ENCODE measurements at places on chromosomes 6 and 20.

DNA sequence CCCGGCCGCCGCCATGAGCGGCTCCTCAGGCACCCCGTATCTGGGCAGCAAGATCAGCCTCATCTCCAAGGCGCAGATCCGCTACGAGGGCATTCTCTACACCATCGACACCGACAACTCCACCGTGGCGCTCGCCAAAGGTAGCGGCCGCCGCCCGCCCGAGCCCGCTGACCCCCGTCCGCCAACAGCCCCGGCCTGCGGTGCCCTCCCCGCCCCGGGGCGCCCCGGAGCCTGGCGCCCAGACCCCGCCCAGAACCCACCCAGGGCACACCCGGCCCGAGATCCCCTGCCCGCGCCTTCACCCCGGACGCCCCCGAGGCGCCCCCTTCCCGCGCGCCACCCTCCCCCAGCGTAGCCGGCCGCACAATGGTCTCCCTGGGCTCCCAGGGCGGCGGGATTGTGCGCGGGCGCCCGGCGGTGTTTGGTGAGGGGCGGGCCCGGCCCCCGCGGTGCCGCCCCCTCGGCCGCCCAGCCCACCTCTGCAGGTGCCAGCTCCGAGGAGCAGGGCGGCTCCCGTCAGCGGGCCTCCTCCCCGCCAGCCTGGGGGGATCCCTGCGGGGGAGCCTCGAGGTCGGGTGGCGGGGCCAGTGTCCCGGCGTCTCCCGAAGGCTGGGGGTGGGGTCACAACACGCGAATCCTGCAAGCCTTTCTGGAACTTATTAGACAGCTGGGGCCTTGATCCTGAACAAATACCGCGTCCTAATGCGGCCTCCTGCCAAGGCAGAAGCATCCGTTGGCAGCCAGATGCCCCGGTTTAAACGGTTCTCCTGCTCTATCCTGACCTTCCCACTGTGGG lies 577 bp downstream of the LSM14B start:
- peak; percentile 23 for DNase-seq

DNA sequence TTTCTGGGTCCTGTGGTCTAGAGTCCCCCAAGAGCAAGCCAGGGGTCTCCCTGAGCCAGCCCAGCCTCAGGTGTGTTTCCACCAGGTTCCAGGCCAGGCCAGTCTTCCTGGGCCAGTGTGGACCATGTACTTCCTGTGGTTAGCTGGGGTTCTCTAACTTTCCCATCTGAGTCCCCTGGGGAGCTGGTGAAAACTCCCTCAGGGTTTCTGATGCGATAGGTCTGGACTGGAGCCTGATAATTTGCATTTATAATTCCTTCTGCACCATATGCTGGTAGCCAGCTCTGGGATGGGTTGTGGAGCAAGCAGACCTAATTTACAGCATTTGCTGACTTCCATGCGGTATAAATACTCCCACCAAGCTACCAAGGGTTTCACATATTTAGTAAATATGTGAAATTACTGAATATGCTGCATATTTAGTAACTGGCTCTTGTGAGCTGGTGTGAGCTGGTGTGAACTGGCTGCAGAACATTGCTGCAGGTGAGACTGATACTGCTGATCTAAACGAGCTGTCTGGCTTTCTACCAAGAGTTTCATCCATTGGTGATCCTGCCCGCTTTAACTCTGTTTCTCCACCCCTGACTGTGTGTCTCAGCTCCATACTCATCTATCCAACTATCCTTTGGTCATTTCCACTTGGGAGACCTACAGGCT lies 62.6 kb downstream of the RIN2 start:
- DNase-seq, result no peak

DNA sequence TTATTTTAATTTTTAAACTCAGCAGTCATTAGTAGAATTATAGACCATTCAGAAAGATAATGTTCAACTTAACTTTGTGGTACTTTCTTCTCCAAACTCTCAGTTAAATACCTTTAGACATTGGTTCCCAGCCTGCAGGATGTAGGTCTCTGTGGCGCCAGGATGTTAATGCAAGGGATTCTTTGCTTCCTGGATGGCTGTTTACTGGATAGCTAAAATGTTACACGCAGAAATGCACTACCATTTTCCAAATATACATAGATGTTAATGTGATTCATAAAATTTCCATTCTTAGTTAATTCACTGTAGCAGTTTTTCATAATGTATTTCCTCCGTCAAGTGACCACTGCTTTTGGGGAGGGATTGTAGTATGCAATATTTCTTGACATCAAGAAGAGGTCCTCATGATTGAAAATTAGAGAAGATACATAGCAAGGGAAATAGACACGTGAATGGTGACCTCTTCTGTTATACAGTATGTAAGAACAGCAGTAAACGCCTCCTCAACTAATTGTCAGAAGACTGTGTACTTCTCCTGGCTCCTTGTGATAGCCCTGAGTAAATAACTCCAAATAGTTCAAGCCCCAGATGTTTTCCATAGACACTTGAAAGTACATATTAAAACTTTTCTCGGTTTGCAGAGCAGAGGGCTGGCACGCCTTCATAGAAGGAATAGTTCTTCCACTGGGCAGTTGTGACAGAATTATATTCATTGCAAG lies 128.8 kb downstream of the LCA5 start:
- no peak for DNase-seq

- DNase-seq, result no peak
Observed at GRCh38 chr20:36097337-36098151, 57.0 kb upstream of the EPB41L1 start.

- no peak for DNase-seq
Observed at GRCh38 chr6:166825553-166826145, 130.7 kb downstream of the RNASET2 start.

DNA sequence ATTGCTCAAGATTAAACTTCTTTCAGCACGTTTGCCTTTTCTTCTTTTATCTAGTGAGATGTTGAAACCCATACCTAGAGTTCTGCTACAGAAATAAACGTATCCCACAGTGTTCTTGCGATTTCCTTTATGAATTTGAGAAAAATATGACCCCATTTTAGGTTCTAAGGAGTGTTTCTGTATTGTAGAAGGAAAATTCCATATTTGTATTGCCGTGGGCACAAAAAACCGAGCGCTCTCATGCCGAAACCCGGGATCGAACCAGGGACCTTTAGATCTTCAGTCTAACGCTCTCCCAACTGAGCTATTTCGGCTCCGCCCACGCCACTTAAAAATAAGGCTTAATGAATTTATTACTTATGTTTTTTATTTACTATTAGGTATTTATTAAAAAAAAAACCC lies 23.7 kb downstream of the ZNF311 start:
- DNase-seq, result peak; percentile 37

DNA sequence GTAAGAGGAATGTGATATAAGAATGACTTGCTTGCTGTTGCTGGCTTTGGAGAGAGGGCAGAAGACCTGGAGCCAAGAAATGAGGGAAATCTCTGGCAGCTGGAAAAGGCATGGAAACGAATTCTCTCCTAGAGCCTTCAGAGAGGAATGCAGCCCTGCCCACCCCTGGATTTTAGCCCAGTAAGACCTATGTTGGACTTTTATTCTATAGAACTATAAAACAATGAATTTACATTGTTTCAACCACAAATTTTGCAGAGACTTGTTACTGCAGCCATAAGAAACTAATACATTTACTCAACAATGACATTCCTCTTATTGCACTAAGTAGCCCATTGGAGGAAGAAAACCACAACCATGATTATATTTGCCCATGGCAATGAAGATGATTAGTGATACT lies 39.5 kb upstream of the PREP start:
- no peak for DNase-seq

DNA sequence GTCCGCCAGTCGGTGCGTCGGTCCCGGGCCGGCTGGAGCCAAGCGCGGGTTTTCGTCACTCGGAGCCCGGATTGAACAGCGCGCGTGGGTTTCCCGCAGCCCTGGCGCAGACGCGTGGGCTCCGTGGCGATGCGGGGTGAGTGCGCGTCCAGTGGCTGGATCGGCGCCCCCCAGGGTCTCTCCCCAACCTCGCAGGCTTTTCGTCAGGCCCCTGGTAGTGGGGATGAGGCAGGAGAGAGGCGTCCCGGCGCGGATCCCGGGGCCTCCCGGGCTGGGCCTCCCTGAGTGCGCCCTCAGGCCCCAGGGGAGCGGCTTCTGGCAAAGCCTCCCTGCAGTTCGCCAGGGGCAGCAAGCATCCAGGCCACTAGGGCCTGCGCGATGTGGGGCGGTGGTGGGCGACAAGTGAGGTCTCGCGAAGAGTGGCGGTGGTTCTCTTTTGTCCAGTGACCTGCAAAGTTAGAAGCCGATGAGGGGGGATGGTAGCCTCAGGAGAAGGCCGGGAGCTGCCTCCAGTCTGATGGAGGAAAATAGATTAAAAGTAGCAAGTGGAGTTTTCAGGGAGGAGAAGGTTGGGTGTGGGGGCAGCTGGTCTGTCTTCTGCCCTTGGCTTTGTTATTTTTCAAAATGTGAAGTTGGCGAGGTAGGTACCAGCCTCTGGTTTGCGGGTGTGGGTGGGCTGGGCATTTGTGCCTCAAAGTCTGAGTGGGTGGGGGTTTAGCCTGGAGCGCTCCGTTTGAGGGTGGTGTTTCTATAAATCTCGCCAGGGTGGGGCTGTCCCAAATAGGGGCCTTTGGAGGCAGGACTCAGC lies 1.6 kb downstream of the TOX2 start:
- DNase-seq, result no peak

GRCh38 chr20:32972181-32973076 lies 31.8 kb downstream of the SUN5 start:
- DNase-seq, result peak; percentile 80

- no peak for DNase-seq
Observed at GRCh38 chr6:142444376-142444775, 142.6 kb downstream of the ADGRG6 start.

DNA sequence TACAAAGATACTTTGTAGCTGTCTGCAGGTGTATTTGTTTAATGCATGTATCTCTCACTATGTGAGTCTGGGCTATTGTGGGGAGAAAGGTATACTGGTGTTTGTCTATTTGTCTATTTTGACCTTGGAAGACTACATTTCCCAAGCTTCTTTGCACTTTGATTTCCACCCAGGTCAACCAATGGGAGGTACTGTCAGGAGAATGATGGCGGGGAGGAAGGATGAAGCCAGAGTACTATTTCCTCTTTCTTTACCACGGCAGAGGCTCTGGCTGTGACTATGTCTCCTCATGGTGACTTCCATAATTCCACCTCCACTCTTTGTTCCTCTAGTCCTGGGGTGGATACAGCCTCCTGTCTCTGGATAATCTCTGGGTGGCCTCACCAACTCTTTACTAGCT lies 23.1 kb downstream of the LBP start:
- no peak for DNase-seq

GRCh38 chr6:71888756-71889340 lies 2.5 kb downstream of the RIMS1 start:
- no peak for DNase-seq
